ENCODE measurements at places on chromosomes 5 and 9.

- no peak for DNase-seq
Measured at GRCh38 chr5:81632679-81633078, 118.2 kb downstream of the SSBP2 start.

DNA sequence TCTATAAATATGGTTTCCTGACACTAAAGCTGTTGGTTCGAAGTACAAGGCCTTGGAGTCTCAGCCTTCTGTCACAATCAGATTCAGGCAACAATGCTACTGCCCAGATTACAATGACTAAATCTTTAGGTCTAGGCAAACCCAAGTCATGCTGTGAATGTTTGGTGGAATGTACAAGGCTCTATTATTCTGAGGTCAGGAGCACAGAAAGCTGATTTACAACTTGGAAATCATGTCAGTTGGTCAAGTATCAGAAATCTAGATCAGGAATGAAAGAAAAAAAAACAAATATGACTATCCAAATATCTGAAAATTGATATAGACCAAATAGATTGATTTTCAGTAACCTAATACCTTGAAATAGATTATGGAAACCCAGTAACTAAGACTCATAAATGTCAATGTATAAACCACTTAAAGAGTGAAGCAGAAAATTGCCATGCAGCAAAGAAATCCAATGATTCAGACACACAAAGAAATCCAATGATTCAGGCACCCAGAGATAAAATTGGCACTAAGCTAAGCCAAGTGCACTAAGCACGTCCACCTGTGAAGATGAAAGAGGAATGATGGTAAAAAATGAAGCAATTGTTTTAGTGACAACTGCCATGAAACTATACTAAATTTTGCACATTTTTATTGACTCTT, 588.0 kb upstream of the TUSC1 start:
- no peak for DNase-seq

- no peak for DNase-seq
Measured at GRCh38 chr5:175892015-175892800, 20.8 kb downstream of the CPLX2 start.

- no peak for DNase-seq
Measured at GRCh38 chr5:137191179-137191578, 307.9 kb downstream of the SPOCK1 start.

DNA sequence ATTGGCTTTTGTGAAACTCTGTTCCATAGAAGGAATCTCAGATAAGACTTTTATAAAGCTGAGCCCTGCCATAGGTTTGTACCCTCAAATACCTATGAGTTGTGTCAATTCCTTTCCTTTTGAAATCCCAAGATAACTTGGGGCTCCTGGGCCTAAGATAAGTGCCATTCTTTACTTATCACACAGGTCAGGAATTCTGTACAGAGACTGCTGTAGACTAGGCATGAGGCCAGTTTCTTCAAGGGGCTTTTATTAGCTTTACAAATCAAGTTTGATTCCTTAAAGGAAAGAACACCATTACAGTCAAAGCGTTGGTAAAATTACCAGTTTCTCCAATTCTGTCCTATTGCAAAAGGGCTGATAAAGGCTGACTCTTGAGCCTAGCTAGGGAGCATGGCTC, 39.2 kb downstream of the SHC3 start:
- no peak for DNase-seq

DNA sequence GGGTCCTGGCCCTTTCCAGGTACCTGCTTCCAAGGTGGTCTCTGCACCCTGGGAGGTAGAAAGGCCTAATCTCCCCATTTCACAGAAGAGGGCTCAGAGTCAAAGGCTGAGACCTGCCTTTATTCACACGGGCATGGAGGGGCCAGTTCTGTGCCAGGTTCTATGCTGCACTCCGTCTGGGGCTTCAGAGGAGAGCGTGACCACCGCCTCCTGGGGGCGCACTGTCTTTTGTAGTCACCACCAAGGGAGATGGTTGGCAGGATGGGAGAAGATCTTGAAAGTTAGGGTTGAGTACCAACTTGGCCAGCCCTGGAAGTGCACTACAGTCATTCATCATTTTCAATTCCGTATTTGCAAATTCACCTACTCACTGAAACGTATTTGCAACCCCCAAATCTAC, 23.7 kb upstream of the PRDM12 start:
- DNase-seq = no peak

- no peak for DNase-seq
Measured at GRCh38 chr9:650362-650761, 191.1 kb upstream of the DMRT1 start.

- no peak for DNase-seq
Measured at GRCh38 chr5:173247041-173247440, 12.0 kb upstream of the NKX2-5 start.

- DNase-seq = no peak
Measured at GRCh38 chr5:25448646-25449045, 803.9 kb upstream of the CDH10 start.

- peak; percentile 96 for DNase-seq
Measured at GRCh38 chr9:128771745-128772519, at the start of gene ZER1. Gene ZER1, minus strand, starts transcription at chr9:128771927. Its CDS starts 16,362 bp downstream, at chr9:128755565.

DNA sequence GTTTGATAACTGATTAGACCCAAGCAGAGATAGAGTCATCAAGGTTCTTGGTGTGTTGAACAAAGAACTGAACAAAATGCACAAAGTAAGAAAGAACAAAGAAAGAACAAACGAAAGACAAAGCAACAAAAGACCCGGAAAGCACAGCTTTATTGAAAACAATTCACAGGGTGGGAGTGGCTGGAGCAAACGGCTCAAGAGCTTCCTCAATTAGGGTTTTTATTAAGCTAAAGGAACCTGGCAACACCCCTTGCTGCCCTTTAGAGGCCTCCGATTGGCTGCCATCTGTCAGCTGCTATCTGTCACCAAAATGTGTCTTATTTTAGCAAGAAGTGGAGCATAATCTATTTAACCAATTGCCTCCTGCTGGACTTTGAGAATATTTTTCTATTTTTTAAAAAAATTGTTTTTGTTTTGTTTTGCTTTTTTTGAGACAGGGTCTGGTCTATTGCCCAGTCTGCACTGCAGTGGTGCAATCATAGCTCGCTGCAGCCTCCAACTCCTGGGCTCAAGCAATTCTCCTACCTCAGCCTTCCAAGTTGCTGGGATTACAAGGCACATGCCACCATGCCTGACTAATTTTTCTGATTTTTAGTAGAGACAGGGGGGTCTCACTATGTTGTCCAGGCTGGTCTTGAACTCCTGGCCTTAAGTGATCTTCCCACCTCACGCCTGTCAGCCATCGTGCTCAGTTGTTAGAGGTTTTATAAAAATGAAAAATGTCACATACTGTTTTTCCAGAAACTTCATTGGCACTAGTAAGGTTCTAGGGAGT, 7.7 kb upstream of the ABO start:
- DNase-seq = no peak

- no peak for DNase-seq
Measured at GRCh38 chr9:114341152-114341830, 11.6 kb downstream of the ORM2 start.

DNA sequence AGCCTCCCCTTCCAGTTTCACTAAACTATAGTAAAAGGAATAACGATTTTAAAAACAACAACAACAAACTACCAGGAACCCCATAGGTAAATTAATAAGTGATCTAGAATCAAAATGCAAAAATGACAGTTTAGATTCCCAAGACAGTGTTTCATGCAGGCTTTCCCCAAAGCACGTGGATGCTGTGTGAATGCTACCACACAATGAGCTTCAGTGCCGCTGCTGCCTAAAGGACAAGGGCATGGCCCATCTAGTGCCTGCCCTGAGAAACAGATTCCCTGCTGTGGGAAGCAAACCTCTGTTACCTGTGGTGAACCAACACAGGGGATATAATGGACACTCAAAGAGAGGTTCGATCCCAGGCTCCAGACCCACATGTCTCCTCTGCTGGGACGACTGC, 23.7 kb upstream of the CKMT2 start:
- DNase-seq = no peak

GRCh38 chr5:72064801-72065570, 42.3 kb upstream of the MAP1B start:
- no peak for DNase-seq

- no peak for DNase-seq
Measured at GRCh38 chr9:2809692-2810419, 34.0 kb downstream of the PUM3 start.

GRCh38 chr9:77906991-77907390, 124.6 kb downstream of the GNAQ start:
- no peak for DNase-seq

GRCh38 chr5:53426512-53426830, 54.0 kb upstream of the FST start:
- no peak for DNase-seq

DNA sequence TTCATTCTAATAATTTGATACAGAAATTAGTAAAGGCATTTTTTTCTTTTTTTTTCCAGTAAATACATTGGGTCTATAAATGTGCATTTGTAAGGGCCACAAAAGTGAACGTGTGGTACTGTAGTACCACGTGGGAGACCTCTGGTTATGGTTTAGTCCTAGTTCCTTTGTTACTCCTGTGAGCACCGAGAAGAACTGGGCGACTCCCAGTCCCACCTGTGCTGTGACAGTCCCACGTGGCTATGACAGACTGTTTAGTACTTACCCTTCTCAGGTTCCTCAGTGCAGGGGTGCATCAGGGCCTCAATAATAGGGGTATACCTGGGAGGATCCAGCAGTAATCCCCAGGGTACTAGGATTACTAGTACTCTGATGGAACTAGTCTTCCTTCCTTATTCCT, 49.3 kb downstream of the LRRC70 start:
- no peak for DNase-seq

- no peak for DNase-seq
Measured at GRCh38 chr5:73393611-73394489, 54.7 kb downstream of the FOXD1 start.

DNA sequence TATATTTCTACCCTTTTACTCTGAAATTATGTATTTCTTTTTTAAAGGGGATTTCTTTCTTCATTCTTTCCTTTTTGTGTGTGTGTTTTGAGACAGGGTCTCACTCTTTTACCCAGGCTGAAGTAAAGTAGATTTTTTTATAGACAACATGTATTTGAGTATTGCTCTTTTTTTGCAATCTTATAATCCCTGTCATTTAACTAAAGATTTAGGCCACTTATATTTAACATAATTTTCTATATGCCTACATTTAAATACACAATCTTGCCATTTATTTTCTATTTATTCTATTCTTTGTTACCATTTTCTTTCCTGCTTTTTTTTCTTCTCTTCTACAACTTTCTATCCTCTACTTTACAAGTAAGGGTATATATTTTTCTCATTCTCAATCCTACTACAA, 416.0 kb upstream of the IRX2 start:
- no peak for DNase-seq

DNA sequence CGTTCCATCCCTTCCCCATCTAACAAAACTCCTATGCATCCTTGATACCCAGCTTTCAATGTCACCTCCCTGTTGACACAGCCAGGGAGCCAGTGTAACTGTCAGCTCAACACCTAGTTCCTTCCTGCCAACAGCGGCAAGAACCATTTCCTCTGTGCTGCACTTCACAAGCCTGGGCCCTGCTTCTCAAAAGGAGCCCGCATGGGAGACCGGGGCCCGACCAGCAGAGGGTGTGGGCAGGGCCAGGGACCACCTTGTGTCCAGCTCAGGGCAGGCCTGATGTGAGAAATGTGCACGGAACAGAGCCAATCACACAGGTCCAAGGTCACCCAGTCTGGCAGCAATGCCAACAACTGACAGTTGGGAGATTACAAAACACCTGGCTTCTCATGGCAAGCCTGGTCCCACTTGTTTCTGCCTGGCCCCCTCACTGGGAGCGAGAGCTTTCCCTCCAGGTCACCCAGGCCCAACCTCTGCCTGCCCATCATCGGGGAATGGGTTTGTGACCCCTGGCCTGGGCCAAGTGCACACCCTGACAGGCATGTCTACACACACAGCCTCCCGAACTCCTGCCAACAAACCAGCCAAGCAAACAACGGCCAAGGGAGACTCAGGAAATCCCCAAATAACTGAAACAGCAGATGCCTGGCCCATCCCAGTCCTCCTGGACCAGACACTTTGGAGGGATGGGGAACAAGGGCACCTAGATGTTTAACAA, 3.1 kb downstream of the RNF44 start:
- DNase-seq = no peak

DNA sequence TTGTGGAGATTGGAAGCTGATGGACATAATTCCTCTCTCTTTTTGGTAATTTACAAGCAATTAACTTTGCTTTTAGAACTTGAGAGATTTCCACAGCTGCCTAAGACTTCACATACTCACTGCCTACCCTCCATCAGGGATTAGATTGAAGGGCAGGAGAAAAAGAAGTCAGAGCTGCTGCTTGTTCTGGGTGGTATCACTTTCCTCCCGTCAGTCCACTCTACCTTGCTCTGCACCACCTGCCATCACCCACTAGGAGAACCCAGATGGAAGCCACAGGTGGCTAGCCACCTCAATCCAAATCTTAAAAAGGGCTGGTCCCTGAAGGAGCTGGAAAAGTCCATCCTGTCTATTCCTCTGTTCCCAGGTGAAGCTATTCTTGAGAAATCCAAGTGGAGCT, 10.5 kb downstream of the IRF1 start:
- no peak for DNase-seq

- no peak for DNase-seq
Measured at GRCh38 chr9:3868466-3868865, 342.7 kb upstream of the RFX3 start.

DNA sequence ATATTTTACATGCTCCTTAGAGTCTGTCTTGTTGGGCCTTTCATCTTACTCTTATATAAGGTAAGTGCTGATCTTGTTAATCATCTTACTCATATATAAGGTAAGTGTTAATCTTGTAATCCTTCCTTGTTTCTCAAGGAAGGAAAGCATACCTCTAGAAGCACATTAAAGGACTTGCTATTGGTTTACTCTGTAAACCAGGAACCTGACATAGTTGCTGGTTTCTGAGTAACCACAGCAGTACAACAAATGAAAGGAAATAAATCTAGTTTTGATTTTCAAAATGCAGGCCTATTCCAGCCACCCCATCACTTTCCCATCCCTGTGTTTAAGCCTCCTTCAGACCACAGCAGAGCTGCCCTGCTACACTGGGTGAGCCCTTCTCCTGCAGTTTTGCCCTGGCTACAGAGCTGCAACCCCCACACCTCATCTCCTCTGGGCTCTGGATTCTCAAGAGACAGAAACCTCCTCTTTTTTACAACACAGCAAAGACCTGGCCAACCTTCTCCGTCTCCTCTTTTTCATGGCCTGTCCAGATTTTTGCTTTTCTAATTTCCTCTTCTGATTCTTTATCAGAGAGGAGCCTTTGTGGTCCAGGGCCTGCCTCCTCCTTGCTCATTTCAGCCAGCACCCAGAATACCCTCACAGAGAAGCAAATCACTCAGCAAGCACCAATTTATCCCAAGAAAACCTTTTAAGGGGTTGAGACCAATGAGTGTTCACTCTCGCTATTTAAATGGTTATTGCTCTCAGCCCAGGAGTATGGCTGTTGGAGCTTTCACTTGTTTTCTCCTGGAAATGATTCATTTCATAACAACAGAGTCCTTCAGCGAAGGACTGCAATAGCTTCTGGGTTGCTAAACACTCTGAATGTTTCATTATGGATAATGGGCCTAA, 103.2 kb downstream of the FSTL4 start:
- DNase-seq = no peak

All from stimulated activated CD8-positive, alpha-beta memory T cell treated with anti-CD3 and anti-CD28 coated beads, Interleukin-2, amount 100 ng/mL, for 48 hours (primary cell).